ENCODE measurements at places on chromosomes 5 and 9.

DNA sequence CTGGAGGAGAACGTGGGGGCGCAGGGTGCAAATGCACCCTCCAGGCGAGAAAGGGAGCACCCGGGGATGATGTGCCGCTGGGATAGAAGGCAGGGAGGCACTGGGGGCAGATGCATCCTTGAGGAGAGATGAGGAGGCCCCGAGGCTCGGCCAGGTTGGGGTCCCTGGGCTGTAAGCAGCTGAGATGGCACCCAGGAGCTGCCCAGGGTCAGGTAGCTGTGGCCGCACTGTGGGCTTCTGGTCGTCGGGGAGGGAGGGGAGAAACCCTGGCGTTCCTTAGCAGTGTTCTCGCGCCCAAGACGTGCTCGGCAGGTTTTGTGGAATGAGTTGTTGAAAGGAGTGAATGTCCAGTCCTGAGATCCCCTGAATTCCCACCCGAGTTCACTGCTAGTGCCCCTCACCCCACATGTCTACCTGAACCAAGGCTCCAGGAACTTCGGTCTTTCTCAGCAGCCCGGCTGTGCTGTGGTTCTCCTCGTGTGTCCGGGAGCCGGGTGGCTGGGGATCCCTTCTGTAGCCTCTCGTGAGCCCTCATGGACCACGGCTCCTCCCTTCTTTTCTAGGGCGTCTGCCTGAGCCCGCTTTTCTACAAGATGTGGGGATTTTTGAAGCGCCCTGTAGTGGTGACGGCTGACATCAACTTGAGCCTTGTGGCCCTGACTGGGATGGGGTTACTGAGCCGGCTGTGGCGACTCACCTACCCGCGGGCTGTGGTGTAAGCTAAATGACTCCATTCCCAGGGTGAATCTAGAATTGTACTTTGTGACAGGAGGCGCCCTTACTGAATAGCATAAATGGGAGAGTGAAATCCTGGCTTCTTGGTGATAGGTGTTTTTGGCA lies 1.1 kb downstream of the POMT1 start:
- no peak for DNase-seq

DNA sequence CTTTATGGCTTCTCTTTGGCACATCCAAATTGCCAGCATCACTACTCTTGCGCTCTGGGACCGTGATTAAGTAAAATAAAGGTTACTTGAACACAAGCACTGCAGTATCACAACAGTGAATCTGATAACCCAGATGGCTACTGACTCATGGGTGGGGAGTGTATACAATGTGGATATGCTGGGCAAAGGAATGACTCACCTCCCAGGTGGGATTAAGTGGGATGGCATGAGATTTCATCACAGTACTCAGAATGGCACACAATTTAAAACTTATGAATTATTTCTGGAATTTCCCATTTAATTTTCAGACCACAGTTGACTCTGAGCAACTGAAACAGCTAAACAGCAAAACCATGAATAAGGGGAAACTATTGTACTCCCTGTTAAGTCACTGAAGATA lies 4.3 kb downstream of the GFM2 start:
- DNase-seq = no peak

- DNase-seq = no peak
Measured at GRCh38 chr5:112681481-112681908, 56.2 kb upstream of the APC start.

GRCh38 chr9:89814340-89815040 lies 209.7 kb downstream of the GADD45G start:
- DNase-seq = no peak

DNA sequence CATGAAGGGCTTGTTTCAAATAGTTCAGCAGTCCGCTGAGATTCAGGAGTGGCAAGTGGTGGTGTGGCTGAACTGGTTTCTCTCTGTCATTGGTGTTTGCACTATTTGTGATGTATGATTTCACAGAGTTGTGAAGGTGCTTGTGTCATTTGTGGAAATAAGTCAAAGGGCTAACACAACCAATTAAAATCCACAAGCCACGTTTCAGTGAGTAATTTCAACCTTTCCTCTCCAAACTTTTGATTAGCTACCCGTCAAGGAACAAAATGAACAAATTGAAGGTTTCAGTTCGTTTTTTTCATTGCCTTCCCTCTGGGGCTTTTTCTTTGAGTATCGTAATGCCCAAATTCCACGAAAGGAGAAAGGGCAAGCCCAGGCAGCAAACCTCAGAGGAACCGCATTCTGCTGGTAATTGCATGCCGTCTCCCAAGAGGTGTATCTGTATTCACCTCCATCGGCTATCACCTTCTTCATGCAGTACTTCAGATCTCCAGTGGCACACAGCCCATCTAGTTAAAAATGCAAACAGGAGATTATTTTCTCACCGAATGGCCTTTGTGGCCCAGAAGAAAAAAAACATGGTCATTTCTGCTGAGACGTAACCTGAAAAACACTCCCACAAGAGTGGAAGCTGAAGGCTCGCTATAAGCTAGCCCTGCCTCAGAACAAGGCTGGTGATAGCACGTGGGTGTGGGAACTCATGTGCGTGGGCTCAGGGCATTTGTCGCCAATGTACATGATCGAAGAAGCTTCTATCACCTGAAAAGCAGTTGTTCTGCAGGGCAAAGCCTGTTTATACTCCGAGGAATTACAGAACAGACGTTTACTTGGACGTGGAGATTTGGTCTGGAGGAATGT lies 197.1 kb downstream of the NR3C1 start:
- no peak for DNase-seq

DNA sequence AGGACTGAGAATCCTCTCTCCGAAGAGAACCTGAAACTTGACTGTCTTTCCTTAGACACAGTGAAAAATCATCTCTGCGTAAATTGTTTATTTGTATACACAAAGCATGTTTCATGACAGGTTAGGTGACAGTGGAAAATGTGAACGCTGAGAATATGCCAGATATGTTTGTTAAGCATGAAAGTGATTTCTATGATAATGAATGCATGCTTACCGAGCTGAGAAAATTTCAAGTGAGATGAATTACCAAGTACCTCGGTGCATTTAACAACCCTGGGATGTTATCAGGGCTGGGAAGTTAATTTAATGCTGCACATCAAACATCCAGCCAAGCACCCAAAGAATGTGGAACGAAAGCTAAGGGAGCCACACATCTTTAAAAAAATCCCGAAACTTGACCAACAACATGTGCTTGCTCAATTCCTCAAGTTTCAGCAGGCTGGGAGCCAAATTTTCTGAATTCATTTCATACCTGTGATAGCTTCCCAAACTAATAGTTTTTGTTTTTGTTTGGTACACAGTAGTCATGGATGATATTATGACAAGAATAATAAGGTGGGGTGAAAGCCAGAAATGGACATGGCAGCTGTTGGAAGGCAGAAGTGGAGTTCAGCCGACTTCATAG lies 336.9 kb downstream of the ARHGEF28 start:
- DNase-seq = no peak

GRCh38 chr5:173010547-173011464 lies 27.2 kb downstream of the ATP6V0E1 start:
- DNase-seq = no peak

DNA sequence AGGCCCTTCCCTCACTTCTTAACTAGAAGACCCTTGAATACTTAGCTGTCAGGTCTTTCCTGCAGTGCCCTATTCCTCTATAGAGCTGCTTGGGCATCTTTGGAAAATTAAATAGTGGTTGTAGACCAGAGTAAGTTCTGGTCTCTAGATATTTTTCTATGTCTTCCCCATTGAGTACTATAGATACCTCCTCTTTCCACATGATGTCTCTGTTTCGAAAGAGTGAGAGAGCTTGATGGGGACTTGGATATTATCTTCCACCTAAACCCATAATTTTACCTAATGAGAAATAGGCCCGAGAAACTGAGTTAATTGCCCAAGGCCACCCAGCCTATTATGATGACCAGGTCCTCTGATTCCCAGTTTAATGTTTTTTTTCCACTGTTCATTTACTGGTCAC lies 40.2 kb downstream of the SPEF2 start:
- DNase-seq = no peak

- no peak for DNase-seq
Measured at GRCh38 chr5:5295351-5295750, 127.1 kb upstream of the ICE1 start.

DNA sequence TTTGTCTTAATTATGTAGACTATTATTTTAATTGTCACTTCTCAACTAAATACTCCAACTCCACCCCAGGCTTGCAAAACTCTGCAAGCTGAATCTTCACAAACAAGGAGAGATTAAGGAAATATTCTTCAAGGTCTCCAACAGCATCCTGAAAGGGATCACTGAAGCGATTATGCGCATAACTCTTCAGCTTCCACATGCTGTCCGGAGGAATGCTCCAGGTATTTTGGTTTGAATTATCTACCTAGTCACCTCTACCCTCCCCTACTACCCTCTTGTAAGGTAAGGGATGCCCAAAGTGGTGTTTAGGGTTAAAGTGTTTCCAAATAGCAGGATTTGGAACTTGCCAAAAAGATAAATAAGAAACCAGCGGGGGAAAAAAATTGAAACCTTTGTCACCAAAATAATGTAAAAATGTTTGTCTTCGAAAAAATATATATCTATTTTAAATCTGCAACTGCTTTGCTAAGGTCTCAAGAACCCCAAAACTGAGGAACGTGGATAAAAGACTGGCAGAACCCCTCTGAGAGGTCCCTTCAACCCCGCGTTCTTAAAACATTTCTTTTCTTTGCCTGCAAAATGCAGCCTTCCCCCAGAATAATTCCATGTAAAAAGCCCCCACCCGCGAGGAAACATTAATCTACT lies 11.6 kb downstream of the PTCH1 start:
- DNase-seq = no peak

GRCh38 chr5:140018920-140019644 lies 24.0 kb downstream of the NRG2 start:
- no peak for DNase-seq

GRCh38 chr9:112180387-112180881 lies 5.3 kb upstream of the SUSD1 start:
- DNase-seq = no peak

DNA sequence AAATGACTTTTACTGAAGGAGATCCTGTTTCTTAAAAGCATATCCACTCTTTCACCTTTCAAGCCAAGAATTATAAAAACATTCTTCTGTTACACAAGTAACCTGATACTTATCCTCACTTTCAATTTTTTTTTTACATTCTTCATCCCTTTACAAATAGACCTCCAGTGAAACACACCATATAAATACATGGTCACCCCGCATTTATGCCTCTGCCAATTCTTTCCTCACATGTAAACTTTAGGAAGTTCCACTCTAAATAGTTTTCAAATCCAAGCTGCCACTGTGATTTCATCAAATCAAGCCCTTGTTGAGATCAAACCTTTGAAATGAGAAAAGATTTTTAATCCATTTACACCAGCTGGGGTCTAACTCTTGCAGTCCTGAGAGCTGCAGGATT lies 40.0 kb downstream of the GAS1 start:
- no peak for DNase-seq

GRCh38 chr5:106185661-106186081 lies 1485.1 kb downstream of the EFNA5 start:
- DNase-seq = no peak

DNA sequence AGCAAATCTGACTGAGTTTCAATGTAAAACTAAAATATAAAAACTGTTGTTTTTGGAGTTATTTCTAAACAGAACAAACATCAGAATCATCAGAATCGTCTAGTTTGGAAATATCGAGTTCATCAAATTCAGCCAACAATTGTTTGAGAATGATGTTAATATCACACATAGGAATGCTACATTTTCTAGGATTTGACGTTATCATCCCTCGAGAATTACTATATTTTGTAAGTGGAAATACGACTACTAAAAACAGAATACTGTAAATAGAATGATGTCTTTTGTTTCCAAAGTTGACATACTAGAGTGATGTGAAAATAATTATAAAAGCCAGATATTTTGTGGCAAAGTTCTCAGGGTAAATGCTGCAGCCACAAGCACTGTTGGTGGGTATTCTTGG lies 805.9 kb downstream of the TLE1 start:
- DNase-seq = no peak

DNA sequence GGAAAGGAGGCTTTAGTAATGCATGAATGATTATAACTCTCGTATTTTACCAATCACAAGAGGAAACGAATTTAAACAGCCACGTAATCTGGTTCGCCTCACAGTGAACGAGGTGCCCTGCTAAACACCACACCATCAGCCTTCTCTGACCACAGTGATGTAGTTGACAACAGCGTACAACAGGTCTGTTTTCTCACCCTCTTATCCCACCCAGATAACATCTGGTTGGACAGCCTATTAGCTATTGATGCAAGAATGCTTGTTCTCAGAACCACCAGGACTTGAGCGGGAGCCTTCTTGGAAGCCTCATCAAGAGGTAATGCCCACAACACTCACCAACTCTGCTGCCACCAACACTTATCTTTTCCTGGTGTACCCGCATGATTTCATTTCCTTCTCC lies 23.3 kb downstream of the SLC1A3 start:
- no peak for DNase-seq

DNA sequence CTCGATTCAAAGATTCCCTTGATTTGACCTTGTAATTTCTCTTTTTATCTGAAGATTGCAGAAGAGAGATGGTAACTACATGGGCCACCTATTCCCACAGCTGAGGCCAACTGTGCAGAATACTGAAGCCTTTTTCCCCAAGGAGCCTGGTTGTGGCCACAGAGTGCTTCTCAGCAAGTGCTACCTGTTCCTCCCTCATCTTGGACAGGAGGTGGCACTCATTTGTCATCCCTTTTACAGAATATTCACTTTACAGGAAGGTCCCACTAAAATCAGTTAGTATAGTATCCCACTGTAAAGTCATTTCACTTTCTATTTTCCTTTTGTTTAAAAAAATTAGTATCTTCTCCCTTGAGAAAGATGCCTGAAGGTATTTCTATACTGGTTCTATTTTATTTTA lies 346.4 kb downstream of the ARL15 start:
- no peak for DNase-seq

DNA sequence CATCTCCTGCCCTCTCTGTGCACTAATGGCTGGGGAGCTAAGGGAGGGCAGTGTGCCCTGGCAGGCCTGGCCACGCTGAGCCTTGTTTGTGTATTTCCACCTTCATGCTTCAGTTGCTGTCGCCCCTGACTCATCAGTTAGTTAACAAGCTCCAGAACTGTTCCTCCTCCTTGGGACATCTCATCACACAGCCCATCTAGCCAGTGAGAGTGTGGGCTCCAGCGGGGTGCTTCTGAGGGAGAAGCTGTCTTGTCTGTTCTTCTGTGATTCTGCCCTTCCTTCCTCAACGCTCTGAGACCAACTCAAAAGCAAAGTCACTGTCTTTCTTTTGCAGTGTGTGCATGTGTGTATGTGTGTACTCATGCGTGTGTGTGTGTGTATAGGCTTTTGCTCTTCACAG lies 58.3 kb upstream of the CPEB4 start:
- DNase-seq = no peak

DNA sequence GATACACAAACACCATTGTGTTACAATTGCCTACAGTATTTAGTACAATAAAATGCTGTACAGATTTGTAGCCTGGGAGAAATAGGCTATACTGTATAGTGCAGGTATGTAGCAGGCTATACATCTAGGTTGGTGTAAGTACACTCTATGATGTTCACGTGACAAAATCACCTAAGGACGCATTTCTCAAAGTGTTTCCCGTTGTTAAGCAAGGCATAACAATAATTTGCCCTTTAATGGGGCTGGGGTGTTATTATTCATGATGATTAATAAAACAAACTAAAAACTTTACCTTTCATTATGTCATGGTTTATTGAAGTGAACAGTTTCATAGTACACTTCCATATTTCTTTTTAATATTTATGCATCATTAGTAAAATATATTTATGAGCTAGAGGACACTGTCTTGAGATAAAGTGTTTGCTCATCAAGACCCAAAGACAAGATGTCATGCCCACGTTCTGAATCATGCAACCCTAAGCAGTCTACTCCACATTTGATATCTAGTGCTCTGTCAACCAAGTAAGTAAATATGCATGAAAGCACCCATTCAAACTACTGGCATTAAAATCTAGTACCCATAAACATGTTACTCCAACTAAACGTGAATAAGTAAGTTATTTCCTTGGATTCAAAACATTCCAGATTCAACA lies 220.5 kb downstream of the NR2F1-AS1 start:
- no peak for DNase-seq

Data from esophagus squamous epithelium (tissue), 5 donors.